ENCODE measurements at places on chromosomes 7 and 10.

DNA sequence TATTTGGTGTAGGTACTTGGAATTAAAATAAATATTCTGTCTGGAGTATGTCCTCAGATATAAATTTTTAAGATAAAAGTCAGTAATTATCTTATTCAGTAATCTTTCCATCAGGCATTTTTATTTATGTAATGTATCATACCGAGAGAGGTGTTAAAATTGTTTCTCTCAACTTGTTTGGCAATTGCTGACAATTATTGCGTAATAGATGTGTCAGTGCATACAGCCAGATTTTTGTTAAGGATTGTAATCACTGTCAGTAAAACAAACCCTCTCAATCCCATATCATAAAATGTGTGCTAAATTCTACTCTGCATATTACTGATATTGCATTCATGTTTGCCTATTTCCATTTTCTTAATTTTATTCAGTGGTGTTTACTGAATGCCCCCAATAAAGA lies 69.2 kb downstream of the CNTNAP2 start:
- DNase-seq, result no peak

DNA sequence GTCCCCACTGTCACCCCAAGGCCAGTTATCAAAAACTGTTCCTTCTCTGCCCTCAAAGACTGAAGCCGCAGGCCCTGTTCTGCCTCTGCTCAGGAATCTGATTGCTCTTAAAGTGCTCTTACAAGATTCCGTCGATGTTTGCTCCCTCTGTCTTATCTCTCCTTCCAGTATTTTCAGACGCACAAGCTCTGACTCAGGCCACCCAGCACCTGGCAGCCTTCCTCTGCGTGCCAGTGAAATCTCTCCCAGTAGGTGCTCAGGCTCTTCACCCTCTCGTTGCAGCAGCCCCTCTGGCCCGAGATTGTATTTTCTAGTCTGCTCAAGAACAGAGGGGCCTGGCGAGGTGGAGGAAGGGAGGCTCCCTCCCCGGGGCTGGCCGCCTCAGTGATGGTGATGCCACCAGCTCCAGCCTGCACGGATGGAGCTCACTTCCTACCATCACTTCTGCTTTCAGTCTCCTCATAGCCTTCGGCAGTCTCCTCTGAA lies 276.2 kb downstream of the USP6NL start:
- no peak for DNase-seq

DNA sequence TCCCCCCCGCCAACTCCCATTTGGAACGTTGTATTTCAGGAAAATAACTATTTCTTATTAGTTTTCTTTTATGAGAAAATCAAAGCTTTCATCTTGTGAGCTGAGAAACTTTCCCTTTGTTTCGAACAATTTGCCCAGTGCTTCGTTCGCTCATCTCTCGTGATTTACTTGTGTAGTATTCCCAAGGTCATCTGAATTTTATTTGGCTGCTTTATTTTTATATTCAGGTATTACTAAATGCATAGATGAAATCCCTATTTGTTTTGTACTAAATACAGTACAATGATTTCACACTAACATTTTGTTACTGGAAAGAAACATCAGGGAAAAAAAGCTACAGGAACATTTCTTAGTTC lies 12.0 kb upstream of the EBLN1 start:
- no peak for DNase-seq

GRCh38 chr10:54702583-54703485 lies 98.2 kb downstream of the PCDH15 start:
- DNase-seq, result no peak

- DNase-seq, result no peak
Observed at GRCh38 chr10:58775960-58776567, 263.4 kb downstream of the BICC1 start.

GRCh38 chr7:102230593-102230992 lies 56.1 kb upstream of the SH2B2 start:
- DNase-seq, result no peak

DNA sequence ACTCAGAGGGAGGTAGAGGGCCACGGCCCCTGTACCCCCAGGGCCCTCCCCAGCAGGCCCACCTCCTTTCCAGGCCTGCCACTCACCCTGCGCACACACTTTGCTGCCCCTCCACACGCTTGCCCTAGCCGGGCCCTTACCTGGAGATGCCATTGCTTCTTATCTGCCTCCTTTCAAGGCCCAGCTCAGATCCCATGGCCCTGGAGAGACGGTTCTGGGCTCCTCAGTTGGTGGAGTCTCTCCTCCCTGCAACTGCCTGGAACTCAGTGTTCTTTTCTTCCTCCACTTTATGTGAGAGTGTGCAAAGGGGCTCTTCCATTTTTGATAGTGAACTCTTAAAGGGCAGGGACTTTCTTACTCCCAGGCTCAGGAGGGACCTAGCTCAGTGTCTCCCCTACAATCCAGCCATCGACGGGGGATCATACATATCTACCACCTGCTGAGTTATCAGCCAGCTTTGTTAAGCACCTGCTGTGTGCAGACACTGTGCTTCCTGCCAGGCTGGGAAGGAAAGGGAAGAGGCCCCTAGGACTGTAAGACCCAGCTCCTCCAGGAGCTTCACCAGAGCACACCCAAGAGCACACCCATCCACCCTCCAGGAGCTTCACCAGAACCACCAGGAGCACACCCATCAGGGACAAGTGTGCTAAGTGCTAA lies 89.3 kb upstream of the MACROH2A2 start:
- no peak for DNase-seq

DNA sequence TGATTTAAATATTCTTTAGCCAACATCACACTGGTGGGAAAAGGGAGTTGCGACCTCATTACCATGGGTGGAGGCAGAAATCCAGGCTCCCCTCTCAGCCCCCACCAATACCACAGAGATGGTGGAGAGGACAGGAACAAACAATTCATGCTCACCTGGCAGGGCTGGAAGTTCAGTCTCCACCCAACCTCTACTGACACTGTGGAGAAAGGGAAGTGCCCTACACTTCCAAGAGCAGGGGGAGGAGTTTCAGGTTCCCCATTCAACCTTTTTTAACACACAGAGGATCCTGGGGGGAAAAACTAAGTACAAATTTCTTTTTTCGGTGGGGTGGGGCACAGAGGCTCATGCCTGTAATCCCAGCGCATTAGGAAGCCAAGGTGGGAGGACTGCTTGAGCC lies 210.1 kb upstream of the KCTD7 start:
- no peak for DNase-seq

Data from activated T-helper 1 cell treated with anti-CD3 and anti-CD28 coated beads, Interleukin-2, amount 50 U/mL, for 16 hours (primary cell).